ENCODE measurements at places on chromosomes 5 and 9.

- DNase-seq: no peak
These were observed 201.7 kb downstream of the BNC2 start for GRCh38 chr9:16668734-16669295.

GRCh38 chr5:76427206-76428140, 24.4 kb downstream of the IQGAP2 start:
- DNase-seq: no peak

GRCh38 chr9:4814913-4815312, 22.2 kb downstream of the RCL1 start:
- DNase-seq: no peak

DNA sequence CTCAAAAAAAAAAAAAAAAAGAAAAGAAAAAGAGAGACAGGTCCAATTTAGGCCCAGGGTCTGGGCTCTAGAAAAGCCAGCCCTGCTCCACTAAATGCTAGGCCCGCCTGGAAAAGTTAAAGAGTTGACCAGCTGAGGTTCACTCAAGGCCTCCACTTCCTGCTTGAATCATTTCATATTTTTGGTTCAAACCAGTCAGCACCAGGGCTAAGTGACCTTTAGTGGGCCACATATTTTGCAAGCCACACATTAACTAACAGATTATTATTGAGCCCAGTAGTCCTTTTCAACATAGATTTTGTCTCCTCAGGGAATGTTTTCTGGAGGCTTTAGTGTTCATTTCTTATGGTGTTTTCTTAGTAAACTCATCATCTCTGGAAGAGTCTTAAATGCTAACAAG, 156.6 kb downstream of the TLR4 start:
- DNase-seq: no peak

DNA sequence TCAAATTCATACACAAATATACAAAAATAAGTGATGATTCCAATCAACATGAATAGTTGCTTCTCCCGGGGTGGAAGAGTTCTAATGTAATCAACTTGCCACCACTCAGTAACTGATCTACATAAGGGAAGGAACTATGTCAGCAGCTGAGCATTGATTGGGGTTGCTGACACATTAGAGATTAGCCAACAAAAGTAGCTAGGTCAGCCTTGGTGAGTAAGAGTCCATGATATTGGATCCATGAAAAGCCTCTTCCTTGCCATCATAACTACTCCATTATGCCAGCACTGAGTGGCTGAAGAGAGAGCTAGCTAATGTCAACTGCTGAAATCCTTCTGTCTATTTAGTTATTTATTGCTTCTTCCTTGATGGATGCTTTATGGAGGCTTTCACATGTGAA, 309.8 kb downstream of the NFIB start:
- no peak for DNase-seq

Measured in stimulated activated CD8-positive, alpha-beta memory T cell treated with anti-CD3 and anti-CD28 coated beads, Interleukin-4, amount 100 ng/mL, for 4 hours (primary cell).